ENCODE measurements at places on chromosomes 4 and X.

- DNase-seq, result no peak
Measured at GRCh38 chrX:54423161-54423888, 16.9 kb upstream of the TSR2 start.

DNA sequence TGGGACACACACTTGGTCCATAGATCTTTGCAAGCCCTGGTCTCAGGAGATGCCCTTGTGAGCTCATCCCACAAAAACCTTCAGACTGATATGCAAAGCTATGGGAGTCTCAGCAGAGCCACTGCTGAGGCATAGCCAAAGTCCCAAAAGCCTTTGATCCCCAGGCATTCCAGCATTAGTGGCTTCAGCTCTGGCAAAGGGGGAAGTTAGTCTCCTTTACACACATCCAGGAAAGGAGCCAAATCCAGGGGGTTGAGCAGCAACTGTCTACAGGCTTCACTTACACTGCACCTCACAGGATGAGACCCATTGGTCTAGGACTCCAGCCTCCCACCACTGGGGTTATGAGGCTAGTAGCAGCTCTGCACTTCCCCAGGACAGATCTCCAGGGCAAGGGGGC lies 14.0 kb downstream of the PF4 start:
- DNase-seq, result no peak

GRCh38 chrX:11426712-11427452 lies 133.7 kb downstream of the AMELX start:
- no peak for DNase-seq

GRCh38 chrX:55118574-55118973 lies 29.8 kb downstream of the PAGE2 start:
- no peak for DNase-seq

All from activated T-helper 1 cell treated with anti-CD3 and anti-CD28 coated beads, Interleukin-12 subunit alpha, Interleukin-12 subunit beta, Interleukin-2, Interleukin-4 antibody, amounts not matched to agents 30 ng/mL and 10 ng/mL and 1 ng/mL, durations not matched to agents 14 hours and 24 hours and 36 hours (primary cell).